ENCODE measurements at places on chromosomes 7 and 10.

DNA sequence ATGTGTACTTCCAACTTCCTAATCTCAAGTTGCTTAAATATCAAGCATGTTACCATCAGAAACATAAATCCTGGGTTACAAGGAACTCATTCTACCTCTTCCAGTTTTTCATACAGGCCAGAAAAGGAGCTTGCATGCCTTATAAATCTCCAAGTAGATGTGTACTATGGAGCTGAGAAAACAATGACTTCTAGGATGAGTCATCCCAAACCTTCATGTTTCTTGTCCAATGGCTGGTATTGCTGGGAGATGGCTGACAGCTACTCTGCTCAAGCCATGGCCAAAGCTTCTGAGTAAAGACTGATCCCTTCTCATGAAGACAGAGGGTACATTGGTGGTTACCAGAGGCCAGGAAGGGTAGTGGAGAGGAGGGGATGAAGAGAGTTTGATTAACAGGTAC lies 8.6 kb downstream of the RAPGEF5 start:
- DNase-seq, result no peak

GRCh38 chr10:109961174-109962001 lies 38.1 kb upstream of the XPNPEP1 start:
- DNase-seq, result no peak

GRCh38 chr7:131149429-131149773 lies 178.3 kb upstream of the MKLN1 start:
- no peak for DNase-seq

GRCh38 chr7:152330827-152331226 lies 105.0 kb downstream of the KMT2C start:
- DNase-seq, result no peak

All from neural crest cell (in vitro differentiated cells).